Neural crest cell (in vitro differentiated cells): ENCODE measurements at places on chromosomes 3 and 15.

DNA sequence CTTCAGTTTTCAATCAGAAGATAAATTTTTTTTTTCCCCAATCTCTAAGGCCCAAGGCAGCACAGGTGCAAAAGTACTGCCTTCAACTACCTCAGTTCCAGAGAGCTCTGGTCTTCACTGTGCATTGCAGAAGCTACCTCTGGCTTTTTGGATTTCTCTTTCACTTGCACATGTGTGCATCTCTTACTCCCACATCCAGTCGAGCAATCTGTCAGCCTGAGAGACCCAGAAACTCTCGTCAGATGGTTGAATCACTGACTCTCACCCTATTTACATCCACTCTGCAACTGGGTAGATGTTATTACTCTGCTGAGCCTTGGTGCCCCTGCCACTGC, 813.8 kb downstream of the NR2F2 start:
- no peak for DNase-seq

- no peak for DNase-seq
These were observed 36.1 kb downstream of the ST6GAL1 start for GRCh38 chr3:186966406-186966805.

GRCh38 chr3:41064526-41064925, 134.8 kb upstream of the CTNNB1 start:
- DNase-seq, result no peak

- DNase-seq, result no peak
These were observed 1.1 kb downstream of the FAM131A start for GRCh38 chr3:184338511-184338945.

DNA sequence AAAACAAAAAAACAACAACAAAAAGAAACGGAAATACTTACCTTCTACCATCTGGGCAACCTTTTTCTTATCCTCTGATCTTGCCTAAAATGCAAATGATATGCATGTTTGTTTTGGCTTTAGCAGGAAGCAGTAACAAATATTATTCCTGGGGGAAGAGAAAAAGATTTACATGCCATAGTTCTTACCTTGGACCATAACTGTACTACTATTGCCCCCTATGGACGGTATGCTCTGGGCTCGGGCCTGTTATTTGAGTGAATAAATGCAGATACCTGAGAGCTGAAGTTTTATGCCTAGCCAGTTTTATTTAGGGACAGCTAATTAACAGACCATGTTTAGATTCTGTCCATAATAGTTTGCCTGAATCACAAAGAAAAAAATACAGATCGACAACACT, 12.6 kb upstream of the STARD5 start:
- no peak for DNase-seq

DNA sequence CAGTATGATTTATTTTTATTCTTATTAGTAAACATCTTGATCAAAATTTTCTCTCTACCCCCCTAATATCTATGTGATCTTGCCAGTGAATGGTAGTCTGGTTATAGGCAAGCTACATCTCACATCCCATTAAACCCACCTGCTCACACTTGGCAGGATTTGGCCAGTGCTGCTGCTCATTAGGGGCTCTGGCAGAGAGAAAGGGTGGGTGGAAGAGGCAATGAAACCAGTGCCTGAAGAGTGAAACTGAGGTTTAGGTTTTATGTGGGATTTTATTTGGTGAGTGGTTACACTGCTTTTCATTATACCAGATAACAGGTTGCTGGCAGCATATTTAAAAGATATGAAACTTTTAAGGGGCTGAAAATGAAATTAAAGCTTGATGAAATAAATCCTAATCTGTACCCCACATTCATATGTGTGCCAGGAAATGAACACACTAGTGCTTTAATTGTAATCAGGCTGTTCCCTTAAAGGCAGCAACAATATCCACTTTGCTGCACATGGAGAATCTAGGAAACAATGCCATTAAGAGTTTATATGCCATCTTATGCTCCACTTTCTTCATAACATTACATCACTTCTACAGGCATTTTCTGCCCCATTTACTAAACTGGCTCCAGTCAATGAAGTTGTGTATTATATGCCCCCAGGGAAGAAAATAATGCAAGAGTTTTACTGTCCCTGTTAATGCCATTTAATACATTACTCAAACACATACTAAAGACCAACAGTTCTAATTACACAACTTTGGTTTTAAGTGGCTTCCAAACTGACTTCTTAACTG, 688.7 kb downstream of the MECOM start:
- no peak for DNase-seq

DNA sequence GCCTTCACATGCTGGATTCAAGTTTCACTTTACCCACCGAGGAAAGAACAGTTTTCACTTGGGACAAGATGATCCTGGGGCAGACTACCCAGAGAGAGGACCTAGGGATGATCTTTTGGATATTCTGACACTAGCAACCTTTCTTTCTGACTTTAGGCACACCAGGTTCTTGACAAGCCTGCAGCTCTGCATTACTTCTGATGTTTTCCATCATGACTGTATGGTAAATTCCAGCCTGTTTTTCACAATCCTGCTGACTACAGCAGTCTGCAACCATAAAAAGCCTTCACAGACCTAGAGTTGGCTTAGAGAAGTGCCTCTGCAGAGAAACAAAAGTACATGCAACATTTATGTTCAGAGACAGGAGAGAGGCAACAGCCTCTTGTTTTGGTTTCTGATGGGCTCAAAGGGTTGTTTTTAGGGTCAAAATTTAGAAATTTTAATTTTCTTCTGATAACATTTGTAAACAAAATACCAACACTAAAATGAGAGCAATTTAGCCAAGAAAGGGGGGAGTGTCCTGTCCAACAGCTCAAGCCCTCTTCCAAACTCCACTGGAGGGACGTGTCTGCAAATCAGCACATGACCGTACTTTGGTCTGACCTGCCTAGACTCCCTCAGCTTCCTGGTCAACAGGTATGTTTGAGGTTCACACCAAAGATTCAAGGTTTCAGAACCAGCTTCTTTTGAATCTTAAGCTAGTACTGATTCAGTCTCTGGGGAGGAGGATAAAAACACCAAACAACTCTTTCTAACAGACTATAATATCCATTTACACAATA, 799 bp downstream of the ABI3BP start:
- no peak for DNase-seq

GRCh38 chr3:145648396-145648795, 512.6 kb downstream of the PLOD2 start:
- no peak for DNase-seq

DNA sequence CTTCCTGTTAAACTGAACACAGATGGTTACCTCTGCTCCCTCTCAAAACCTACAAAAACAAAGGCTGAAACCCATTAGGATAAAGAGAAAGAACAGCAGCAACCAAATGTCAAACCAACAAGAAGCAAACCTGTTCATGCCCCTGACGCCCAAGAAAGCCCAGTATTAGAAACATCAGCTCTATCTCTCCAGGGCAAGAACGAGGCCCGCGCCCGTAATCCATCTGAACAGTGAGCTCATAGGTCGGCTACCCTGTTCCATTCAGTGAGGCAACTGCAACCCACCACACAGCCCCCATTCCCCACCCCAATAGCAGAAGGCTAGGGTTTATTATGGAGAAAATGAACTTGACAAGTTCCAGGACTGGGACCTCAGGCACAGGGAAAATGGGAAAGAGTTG, 10.0 kb downstream of the LSG1 start:
- DNase-seq, result no peak

GRCh38 chr3:188165596-188165995, 11.6 kb downstream of the LPP start:
- DNase-seq, result no peak

DNA sequence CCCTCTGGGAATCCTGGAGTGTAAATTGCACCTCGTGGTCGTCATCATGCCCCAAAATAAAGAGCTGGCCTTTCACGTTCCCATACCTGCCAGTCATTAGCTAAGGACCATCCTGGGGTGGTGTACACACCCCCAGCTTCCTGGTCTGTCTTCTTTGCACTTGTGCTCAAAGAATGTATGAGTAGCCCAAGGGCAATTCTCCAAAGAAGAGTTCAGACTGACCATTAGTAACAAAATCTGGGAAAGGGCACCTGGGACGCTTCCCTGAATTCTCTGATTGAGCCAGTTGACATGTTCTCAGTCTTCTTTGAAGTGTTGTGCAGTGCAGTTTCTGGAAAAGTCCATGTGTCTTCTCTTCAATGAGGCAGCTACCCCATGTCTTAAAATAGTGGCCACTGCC, 34.8 kb downstream of the FAM3D start:
- DNase-seq, result no peak
